ENCODE measurements at places on chromosomes 6 and 20. TPM values are rescaled to one million over a fixed set of nuclear protein-coding genes. Genes with fewer than 3 reads are reported as not detected.
A peak's percentile ranks its signal among the peaks of the same experiment; 100 is the strongest.

DNA sequence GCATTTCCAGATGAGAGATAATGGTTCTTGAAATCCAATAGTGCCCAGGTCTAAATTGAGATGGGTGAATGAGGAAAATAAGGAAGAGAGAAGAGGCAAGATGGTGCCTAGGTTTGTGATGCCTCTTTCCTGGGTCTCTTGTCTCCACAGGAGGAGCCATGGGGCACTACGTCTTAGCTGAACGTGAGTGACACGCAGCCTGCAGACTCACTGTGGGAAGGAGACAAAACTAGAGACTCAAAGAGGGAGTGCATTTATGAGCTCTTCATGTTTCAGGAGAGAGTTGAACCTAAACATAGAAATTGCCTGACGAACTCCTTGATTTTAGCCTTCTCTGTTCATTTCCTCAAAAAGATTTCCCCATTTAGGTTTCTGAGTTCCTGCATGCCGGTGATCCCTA, 6.8 kb downstream of the HFE start:
- peaks cover 10% of the 10 kb centered on the region for H3K4me1 ChIP-seq
- no peaks in the 10 kb centered on the region for H3K27me3 ChIP-seq
- H3K36me3 ChIP-seq: no peaks in the 10 kb centered on the region
- DNase-seq: no peak

- H3K4me1 ChIP-seq: peaks cover 22% of the 10 kb centered on the region
- H3K27ac ChIP-seq: peak overlapping the region; percentile 9
- no peak for DNase-seq
Measured at GRCh38 chr6:2909718-2910117, 6.6 kb upstream of the SERPINB9 start.

MAS1 gene
- total RNA-seq: not detected

GRCh38 chr6:132527791-132528190, 10.3 kb upstream of the TAAR9 start:
- H3K4me1 ChIP-seq: no peaks in the 10 kb centered on the region
- no peak overlapping the region for H3K27ac ChIP-seq

DNA sequence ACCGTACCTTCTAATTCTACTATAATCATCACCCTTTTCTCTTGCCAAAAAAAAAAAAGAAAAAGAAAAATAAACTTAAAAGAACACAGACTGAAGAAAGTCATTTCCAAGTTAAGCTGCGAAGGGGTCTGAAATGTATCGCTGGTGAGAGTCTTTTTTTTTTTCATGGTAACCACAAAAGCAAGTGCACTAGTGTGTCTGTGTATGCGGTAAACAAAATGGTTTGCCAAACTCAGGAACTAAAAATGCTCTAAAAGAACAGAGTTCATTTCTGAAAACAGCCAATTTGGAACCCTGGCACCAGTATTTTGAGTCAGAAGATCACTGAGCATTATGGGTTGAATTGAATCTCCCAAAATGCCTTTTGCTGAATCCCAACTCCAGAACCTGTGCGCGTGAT, 46.6 kb downstream of the CDH4 start:
- no peak overlapping the region for H3K27ac ChIP-seq
- no peak overlapping the region for H3K4me3 ChIP-seq
- DNase-seq: no peak
- no peaks in the 10 kb centered on the region for H3K4me1 ChIP-seq
- H3K27me3 ChIP-seq: no peaks in the 10 kb centered on the region

- peaks cover 14% of the 10 kb centered on the region for H3K27me3 ChIP-seq
- H3K4me1 ChIP-seq: no peaks in the 10 kb centered on the region
- H3K27ac ChIP-seq: no peak overlapping the region
- H3K4me3 ChIP-seq: no peak overlapping the region
- DNase-seq: no peak
Measured at GRCh38 chr20:62227591-62227976, 7.5 kb upstream of the HRH3 start.
